ENCODE measurements at places on chromosomes 1 and 21.

- peak; percentile 81 for DNase-seq
Observed at GRCh38 chr21:45973475-45974072, 8.0 kb upstream of the COL6A1 start.

- no peak for DNase-seq
Observed at GRCh38 chr21:42692688-42693087, 39.3 kb downstream of the PDE9A start.

DNA sequence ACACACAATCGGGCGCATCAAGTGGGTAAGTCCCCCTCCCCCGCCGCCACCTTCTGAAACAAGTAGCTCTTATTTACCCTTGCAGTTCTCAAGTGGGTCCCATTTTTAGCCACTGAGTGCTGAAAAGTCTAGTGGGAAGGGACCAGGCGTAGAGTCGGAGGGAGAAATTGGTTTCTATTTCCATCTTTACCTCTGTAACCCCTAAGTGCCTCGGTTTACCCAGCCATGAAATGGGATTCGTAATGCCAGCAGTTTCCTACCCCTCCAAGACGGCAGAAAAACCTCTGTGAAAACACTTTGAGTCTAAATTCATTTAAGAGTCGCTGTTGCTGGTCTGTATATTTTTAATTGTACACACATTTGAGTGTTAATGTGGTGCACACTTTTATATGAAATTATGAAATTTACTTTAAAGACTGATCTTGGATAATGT is 928 bp downstream of the TLCD4 start:
- no peak for DNase-seq

DNA sequence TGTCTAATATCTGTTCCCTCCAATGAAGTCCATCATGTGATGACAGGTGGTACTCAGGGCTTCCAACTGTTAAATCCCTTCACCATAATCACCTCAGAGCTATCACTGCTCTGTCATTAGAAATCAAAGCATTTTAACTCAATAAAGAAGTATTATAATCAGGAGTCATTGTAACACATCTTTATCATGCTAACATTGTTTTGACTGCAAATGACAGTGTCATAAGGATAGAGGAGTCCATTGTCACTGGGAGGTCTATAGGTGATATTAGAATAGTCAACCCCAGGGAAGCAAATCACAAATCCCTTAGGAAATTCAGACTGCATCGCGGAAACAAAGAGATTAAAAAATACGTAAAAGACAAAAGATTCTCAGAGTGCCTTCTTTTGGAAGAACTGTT is 30.8 kb downstream of the LRRC53 start:
- no peak for DNase-seq
